Right cardiac atrium (tissue), 5 donors: ENCODE measurements at places on chromosomes 3 and 15. TPM values are rescaled to one million over a fixed set of nuclear protein-coding genes. Genes with fewer than 3 reads are reported as not detected.

MASP1 gene
- 56.3 TPM for total RNA-seq

MAP6D1 gene
- total RNA-seq, result 1.6 TPM

GP9 gene
- total RNA-seq, result not detected

CTXND1 gene
- total RNA-seq, result 3.9 TPM

DZIP1L gene
- 3.8 TPM for total RNA-seq

SLC28A2 gene
- total RNA-seq, result not detected

CYP1A2 gene
- total RNA-seq, result not detected

SCG3 gene
- total RNA-seq, result not detected

ITPKA gene
- total RNA-seq, result 0.36 TPM

TRH gene
- not detected for total RNA-seq

CHRNA5 gene
- total RNA-seq, result 3.4 TPM

CISH gene
- total RNA-seq, result 10.2 TPM

ZSCAN2 gene
- total RNA-seq, result 3.6 TPM

NOX5 gene
- 0.06 TPM for total RNA-seq

NR2E3 gene
- total RNA-seq, result not detected

CYP8B1 gene
- not detected for total RNA-seq

CLSTN2 gene
- 31.5 TPM for total RNA-seq

TKT gene
- total RNA-seq, result 41.9 TPM

GOLGA8M gene
- 2.3 TPM for total RNA-seq
